Foreskin fibroblast (primary cell): ENCODE measurements at places on chromosomes 3 and 15.
A peak's percentile ranks its signal among the peaks of the same experiment; 100 is the strongest.

GRCh38 chr15:45544266-45545023 is 21.9 kb upstream of the SLC30A4 start:
- DNase-seq: no peak

DNA sequence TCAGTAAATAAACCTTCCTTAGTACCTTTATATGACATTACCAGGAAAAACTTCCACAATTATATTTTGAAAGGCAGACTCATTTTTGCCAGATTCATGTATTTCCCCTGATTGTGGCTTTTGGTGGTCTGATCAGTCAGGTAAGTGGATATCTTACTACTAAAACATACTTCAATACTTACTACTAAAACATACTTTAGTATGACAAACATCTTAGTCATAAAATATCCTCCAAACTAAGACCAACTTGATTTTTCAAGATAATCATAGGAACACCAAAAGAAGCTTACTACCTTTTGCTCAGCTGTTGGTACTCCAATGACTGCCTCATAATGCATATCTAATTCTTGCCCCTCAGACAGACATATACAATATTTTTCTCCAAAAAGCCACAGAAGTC is 9.3 kb downstream of the TJP1 start:
- DNase-seq: no peak

DNA sequence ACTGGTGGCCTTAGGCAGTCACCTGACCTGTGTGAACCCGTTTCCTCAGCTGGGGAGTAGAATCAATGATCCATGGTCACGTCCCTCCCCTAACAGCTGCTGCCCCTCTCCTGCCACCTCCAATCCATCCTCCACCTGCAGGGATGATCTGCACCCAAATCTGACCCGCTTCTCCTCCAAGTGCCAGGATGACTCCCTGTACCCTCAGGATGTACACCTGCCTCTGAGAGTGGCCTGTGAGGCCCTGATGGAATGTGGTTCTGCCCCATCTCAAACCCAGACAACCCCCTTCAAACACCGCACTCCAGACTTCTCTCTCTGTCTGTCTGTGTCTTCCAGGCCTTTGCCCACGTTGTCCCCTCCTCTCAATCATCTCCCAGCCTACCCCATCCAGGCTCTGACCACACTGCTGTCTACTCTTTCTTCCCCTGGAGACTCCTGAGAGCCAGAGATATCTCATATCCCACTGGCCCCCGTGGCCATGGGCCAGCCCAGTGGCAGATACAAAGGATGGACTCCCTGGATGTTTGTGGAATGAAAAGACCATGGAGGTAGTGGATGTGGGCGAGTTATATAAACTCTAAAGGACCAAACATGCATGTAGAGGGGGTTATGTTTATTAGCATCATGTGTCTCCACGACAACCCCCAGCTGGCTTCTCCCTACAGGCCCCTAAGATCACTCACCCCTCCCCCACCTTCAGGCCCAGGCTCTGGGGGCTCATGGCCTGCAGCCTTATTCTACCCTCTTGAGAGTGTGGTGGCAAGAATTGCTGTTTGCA is 84.9 kb downstream of the SMAD6 start:
- DNase-seq: no peak

- no peak for DNase-seq
Measured at GRCh38 chr3:12879191-12879815, 37.9 kb upstream of the RPL32 start.

GRCh38 chr3:194045289-194045688 is 90.7 kb upstream of the HES1 start:
- no peak for DNase-seq

- no peak for DNase-seq
Measured at GRCh38 chr3:171970301-171970788, 69.0 kb upstream of the FNDC3B start.

DNA sequence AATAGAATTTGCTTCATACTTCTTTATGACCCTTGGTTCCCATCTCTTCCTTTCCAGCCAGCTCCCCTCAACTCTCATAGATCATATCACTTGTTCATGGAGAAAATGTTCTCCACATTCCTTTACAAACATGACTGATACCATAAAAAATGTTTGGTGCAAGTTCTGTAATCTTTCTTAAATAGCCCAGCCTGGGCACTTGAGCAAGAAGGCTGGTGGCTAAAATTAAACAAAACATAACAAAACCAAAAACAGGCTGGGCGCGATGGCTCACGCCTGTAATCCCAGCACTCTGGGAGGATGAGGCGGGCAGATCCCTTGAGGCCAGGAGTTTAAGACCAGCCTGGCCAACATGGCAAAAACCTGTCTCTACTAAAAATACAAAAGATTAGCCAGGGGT is 8.9 kb upstream of the POLR2M start:
- peak; percentile 41 for DNase-seq
